H4 (cell line): ENCODE measurements at places on chromosomes 2 and 18.

DNA sequence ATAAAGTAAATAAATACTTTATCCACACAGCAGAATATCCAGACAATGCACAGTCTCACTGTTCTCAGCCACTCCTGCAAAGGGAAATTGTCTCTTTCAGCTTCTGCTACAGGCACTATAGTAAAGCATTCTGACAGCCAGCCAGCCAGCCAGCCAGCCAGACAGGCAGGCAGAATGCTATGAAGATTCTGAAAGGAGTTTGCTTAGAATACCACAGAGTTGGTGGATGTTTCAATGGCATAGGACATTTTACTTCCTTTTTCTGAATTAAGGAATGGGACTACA is 116.1 kb upstream of the CYP26B1 start:
- DNase-seq, result peak; percentile 30

DNA sequence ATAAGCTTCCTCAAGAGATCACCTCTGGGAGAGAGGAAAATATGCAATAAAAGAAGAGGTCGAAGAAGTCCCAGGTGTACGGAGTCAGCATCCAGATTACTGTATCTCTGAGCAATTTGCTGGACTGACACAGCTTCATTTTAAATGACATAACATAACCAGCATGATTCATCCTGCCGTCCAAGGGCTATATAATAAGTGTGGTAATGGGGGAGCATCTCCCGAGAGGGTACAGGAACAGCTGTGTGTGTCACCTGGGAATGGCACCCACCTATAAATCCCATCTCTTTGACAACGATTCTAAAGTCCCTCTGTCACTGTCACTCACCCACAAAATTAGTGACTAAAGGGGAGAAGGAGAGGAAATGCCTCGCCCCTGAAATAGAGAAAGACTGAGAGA is 19.3 kb upstream of the FZD7 start:
- no peak for DNase-seq

GRCh38 chr18:21930177-21930576 is 189.6 kb downstream of the MIB1 start:
- no peak for DNase-seq

GRCh38 chr2:108905906-108906305 is 83.1 kb downstream of the EDAR start:
- DNase-seq, result no peak

- no peak for DNase-seq
Measured at GRCh38 chr18:36185901-36186460, 1.3 kb upstream of the MOCOS start.
